Cortex of kidney (tissue), 1 donor: ENCODE measurements at places on chromosomes 6 and 20.

DNA sequence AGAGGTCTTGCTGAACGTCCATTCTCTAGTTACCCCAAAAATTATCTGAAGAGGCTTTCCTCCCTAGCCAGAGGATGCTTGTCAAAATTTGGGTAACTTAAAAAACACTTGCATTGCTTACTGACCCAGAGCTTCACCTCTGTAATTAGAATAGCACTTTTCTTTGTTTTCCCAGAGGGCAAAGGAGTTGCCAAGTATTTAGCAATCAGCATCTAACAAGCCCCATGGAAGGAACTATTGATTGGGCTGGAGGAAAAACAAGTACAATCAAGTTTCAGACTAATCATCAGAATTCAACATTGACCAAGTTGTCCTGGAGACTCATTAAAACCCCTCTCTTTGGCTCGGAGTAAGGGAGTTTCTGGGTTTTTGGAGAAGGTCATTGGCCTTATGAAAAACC lies 226.4 kb downstream of the TBC1D7 start:
- no peak for DNase-seq

DNA sequence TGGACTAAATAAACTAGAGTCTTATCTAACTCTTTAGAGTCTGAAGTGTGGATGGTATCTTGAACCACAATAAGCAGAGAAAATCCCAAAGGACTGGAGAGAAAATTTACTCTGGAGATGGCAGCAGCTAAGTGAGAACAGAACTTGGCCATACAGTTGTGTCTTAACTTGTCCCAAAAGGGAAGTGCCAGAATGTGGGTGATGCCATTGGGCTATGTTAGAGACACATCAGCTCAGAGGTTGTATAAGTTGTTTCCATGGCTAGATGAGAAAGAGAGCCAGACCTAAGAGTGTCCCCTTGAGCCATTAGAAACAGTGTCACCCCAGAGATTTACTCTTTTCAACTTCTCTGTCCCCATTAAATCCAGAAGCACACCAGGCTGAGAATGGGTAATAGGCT lies 36.2 kb downstream of the FOXO3 start:
- DNase-seq: no peak

DNA sequence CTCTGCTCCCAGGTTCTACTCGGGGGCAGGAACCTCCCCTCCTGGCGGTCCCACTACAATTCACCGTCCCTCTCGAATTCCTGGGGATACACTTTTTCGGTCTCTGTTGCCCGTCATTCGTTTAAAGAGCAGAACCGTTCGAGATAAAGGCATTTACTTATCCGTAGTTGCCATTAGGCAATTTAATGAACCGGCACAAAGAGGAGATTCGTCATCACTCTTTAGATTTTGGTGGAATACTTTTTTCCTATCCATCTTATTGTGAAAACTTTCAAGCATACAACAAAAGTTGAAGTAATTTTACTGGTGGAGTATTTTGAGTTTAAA lies 1.2 kb upstream of the CD24 start:
- no peak for DNase-seq

DNA sequence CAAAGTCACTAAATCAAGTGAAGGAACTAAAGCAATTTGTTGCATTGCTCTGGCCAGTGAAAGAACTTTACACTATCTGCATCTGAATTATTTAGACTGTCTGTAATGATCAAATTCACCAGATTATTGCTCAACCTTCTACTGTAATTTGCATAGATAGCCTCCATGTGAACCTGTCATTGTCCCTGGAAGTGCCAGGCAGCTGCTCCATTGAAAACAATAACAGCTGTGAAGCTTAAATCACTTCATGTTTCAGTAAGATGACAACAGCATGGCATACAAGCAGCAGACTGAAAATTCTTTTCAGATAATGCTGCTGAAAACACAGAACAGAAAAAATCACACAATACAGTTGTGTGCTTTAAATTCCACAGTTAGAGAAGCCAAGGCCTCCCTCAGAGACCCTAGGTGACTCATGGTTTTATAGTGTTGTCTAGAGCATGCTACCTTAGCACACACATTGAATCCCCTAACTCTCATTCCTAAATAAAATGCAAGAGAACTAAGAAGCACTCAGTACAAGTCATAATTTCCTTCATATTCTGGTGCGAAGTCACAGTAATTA lies 248.9 kb downstream of the TPBG start:
- DNase-seq: no peak

DNA sequence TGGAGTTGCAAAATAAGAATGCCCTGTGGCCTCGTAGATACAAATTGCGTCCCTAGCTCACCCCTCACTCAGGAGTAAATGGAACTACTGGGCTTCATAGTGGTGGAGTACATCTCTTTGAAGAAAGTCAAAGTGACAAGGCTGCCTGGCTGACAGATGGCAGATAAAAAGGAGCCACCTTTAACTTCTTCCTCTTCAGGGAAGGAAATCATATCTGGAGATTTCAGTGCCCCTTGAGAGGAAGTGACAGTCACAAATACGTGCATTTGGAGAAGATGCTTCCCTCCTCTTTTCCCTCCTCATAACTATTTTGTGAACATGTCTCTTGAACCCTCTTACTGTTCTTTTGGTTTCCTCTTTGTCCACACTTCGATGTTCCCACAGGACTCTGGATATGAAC lies 43.2 kb downstream of the PPP1R3G start:
- no peak for DNase-seq

DNA sequence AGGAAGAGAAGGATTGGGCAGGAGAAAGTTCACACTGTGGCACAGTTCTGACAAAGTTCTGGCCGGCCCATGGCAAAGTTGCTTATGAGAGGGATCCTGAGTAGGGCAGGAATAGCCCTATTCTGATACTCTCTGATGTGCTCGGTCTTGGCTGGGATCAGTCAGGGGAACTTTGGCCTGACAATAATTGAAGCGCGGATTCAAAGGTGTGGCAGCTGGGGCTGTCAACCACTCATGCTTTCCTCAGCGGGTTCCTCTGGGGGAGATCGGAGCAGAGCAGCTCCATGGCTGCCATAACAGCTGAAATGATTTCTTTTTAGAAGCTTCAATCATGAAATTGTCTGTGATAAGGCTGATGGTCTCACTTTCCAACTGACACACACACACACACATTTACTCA lies 714.1 kb downstream of the DHX35 start:
- no peak for DNase-seq

GRCh38 chr6:146879406-146880117 lies 280.8 kb downstream of the ADGB start:
- DNase-seq: no peak

DNA sequence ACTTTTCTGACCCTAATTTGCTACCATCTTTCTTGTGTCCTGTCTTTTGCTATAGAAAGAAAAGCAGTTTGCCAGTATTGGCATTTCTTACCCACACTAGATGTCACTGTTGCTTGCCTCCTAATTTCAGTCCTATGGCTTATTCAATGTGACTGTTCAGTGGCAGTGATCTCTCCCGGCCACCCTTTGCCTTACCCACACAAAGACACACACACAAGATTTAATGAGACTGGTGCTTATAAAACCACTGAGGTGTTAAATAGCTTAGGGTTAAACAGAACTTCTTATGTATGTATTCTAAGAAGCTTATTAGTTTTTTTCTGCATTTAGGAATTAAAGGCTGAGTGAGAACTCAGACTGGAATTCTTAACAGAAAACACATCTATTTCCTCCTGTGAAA lies 233.6 kb upstream of the ASCC3 start:
- no peak for DNase-seq

DNA sequence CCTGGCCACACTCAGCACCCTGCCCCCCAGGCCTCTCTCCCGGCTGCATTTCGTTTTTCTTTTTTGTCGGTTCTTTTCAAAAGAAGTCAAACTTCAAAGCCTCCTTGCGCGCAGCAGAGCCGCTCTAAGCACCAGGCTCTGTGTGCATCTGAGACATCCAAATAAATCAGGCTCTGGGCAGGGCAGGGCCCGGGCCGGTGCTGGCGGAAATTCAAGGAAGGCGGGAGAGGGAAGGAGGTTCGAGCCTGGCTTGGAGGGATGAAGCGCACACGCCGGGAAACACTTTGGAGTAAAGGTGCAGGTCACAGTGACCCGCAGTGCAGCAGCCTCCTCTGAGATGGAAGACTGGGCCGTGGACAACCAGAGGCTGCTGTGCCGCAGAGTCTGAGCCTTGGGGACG lies 5.8 kb downstream of the GATA5 start:
- no peak for DNase-seq

GRCh38 chr6:75144386-75144785 lies 61.5 kb downstream of the COL12A1 start:
- DNase-seq: no peak

- DNase-seq: no peak
These were observed 44.1 kb downstream of the NEDD9 start for GRCh38 chr6:11188161-11188915.

- DNase-seq: no peak
These were observed 235.6 kb upstream of the MOCS1 start for GRCh38 chr6:40169878-40170277.

DNA sequence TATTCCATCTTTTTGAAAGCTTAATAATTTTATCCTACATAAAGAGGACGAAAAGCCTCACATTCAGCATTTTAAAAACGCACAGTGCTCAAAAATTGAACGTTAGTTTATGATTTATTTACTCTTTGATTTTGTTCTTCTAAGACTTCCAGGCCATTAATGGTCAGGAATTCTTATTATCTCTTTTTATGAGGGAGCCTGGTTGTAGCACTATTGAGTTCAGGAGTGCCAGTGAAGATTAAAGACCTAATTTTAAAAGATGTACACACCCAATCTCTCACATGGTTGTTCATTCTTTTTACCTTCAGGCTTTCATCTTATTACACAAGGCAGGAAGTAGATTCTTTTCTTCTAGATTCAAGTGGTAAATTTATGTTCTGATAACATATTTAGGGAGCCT lies 68.6 kb downstream of the HDDC2 start:
- DNase-seq: no peak

- no peak for DNase-seq
These were observed 5.9 kb downstream of the F13A1 start for GRCh38 chr6:6314596-6314995.

DNA sequence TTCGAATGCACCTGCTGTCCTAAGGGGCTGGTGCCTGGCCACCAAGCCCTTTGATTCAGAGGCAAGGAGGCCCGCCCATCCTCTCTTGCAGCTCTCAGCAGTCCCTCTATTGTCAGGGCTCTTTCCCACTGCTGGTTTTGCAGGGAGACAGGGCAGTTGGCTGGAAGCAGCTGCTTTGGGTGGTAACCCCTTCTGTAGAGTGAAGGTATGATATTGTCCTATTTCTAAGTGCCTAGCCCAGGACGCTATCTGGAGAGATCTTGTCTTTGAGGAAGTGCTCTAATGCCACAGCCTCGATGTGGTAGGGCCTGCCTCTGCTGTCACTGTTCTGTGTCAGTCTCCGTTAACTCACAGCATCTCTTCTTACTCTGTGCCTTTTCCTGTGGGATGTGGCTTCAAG lies 5.6 kb downstream of the PLCG1 start:
- no peak for DNase-seq

DNA sequence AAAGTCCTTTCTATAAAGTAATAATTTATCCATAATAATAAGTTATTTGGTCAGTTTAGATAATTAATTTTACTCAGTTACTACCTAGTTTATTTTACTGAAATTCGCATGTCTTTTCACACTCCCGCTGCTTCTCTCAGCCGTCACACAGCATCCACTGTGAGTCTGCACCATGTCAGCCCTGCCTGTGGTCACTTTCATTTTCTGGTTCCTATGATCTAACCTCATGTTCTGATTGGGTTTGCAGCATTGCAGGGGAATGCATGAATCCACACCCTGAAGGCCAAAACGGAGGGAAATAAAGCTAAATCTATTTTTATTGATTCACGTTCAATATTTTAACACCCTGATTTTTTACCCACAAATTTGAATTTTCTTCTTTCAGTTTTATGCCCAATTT lies 47.4 kb downstream of the PDE10A start:
- DNase-seq: no peak

GRCh38 chr6:90216072-90216977 lies 80.3 kb downstream of the BACH2 start:
- no peak for DNase-seq

DNA sequence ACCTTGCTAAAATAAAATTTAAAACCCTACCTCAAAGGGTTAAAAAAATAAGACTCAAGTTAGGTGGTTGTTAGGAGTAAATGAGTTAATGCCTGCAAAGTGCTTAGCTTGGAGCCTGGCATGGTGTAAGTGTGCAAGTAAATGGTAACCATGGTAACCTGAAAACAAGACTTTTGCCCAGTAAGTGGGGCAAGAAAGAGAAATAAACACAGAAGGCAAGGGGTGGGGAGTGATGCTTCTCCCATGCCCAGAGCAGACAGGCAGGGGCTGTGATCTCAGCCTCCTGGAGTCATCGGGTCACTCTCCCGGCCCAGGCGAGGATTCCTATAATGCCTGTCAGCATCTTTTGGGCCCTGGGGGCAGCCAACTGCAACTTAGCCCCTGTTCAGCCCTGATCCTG lies 59.2 kb upstream of the SLC32A1 start:
- no peak for DNase-seq

- DNase-seq: no peak
These were observed 312.4 kb downstream of the RNGTT start for GRCh38 chr6:88650979-88651378.

DNA sequence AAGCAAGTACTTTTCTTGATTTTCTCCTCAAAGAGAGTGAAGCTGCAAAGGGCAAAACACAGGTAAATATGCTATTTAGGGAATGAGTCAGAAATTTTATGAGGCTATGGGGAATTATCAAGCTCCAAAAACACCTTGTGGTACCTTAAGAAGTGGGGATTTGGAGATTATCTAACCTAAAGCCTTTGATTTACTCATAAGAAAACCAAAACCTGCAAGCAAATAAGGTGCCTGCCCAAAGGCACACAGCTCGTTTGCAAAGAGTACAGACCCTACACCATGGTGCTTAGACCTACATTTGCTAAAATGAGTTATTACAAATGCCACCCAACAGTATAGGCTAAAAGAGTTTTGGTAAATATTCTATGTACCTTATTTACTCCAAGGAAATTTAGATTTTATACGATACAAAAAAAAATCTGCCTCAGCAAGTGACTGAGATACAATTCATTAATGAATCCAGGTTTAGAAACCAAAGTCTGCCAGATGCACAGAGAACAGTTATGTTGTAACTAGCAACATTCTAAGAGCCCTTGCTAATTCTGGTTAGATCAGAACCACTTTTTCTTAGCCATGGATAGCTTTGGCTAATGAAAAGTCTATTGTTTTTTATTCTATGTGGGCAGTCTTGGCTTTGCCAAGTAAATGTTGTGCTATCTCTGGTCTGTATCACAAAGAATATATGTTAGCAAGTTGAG lies 101.5 kb downstream of the KHDC1L start:
- DNase-seq: no peak

- DNase-seq: no peak
These were observed 180.6 kb upstream of the STXBP5 start for GRCh38 chr6:147023581-147023980.

GRCh38 chr6:96576221-96576620 lies 13.3 kb downstream of the FHL5 start:
- DNase-seq: no peak
